ENCODE measurements at places on chromosomes 1 and 21.
A peak's percentile ranks its signal among the peaks of the same experiment; 100 is the strongest.

GRCh38 chr1:197683895-197684553, 91.3 kb downstream of the DENND1B start:
- DNase-seq = peak; percentile 21

DNA sequence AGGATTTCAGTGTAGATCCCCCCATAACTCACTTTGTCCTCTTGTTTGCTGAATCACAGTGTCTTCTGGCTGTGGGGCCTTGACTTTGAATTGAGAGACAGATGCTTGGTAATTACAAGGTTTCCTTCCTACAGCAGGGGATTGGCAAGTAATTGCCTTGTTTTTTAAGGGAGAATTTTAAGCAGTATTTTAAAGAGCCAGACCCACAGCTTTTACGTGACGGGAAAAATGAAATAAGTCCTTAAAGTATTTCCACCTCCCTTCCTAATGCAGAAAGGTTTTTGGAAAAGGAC, 41.0 kb downstream of the PGBD5 start:
- no peak for DNase-seq

DNA sequence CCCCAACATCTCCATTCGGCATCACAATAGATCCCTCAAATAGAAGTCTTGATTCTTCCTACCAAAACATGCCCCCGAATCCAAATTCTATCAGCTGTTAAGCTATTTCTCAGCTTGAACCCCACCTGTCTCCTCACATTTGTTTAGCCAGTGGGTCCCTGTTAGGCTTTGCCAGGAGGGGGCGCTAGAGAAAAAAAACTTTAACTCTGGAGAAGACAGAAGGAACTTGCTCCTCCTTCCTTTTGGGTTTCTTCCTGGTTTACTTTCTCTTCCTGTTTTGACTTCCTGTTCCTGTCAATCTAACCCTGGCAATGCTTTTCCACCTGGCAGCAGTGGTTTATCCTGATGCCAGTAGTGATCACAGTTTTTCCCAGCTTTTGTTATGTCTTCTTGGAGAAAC, 95.6 kb upstream of the KCNK1 start:
- DNase-seq = peak; percentile 60

DNA sequence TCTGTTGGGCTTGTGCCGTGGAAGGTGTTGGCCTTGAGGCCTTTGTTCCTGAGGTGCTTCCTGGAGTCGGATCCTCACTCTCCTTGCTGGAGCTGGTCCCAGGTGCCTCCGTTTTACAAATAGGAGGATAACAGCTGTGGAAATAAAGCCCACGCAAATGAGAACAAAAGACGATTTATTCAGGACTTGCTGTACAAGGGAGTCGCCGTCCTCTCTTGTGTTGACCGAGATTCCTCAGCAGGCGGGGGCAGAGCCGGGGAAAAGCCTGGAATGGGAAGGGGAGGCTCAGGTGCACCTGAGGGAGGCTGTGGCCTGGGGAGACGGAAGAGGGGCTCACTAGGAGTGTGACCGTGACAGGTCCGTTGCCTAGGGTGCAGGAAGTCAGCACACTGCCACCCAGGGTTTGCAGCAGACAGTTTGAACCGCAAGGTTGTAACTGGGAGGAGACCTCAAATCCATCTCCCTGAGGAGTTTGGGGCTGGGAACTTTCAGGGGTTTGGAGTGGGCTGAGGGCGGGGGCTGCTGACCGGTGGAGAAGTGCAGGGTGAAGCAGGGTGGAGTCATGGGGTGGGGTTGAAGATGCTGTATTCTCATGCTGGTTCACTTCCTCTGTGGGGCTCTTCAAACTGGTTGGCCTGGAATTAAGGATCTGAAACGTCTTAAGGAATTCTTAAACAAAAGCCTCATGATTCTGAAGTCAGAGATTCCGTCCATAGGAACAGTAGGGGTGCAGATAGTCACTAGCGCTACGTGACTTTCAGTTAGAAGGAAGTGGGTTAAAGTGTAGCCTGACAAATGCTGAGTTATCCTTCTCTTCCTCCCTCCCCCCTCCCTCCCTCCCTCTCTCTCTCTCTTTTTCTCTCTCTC, 2.6 kb upstream of the CSTB start:
- DNase-seq = no peak

GRCh38 chr1:85502625-85503083, 37.7 kb upstream of the DDAH1 start:
- peak; percentile 64 for DNase-seq

DNA sequence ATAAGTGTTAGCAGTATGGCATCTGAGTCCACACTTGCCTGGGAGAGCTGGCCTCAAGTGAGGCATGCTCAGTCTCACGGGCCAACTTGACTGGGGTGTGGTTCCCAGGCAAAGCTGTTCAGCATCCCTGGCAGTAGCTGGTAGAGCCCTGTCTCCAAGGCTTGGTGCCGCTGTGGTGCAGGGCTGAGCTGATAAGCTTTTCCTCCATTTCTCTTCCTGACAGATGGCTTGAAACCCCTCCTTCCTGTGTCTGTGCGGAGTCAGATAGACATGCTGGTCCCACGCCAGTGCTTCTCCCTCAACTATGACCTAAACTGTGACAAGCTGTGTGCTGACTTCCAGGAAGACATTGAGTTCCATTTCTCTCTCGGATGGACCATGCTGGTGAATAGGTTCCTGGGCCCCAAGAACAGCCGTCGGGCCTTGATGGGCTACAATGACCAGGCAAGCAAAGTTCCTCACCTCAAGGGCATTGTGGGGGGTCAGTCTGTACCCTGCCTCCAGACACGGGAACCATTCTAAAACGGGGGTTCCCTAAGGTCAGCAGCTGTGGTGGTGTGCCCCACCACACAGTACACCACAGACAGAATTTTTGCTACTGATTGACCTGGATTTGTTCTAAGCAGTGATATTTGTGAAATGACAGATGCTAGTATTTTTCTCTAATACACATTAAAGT, 13.7 kb upstream of the MIIP start:
- no peak for DNase-seq

GRCh38 chr1:185376840-185377635, 60.0 kb upstream of the IVNS1ABP start:
- no peak for DNase-seq

DNA sequence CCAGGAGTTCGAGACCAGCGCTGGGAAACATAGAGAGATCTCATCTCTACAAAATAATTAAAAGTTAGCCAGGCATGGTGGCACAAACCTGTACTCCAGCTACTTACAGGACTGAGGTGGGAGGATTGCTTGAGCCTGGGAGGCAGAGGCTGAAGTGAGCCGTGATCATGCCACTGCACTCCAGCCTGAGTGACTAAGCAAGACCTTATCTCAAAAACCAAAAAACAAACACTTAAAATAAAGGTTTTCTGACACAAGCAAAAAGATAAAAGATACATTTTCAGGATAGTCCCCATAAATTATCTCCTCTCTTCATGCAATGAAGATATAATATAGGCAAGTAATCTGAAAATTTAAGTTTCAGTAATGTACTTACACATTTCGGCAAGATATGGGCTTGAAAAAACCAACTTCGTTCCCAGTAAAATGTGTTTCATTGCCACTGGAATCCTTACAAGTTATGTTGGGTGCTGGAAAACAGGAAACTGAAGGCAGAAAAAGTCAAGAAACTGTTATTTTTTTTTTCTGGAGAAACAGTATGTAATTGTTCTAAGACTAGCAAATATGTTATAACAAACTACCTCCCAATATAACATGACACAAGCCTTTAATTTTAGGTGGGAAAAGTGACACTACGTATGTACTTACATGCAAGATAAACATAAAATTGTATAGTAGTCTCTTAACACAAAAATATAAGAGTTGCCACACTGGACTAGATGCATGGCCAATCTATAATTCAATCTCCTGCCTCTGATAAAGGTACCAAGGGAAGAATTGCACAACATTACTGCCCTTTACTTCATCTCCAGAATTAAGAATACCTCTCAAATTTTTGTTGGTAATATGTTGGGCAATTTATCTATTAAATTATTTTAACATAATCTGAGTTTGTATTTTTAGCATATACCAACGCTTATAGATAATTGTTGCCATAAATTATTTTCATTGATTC, 15.7 kb downstream of the TM2D1 start:
- DNase-seq = no peak

GRCh38 chr1:235617808-235618207, 31.8 kb downstream of the GNG4 start:
- DNase-seq = no peak

DNA sequence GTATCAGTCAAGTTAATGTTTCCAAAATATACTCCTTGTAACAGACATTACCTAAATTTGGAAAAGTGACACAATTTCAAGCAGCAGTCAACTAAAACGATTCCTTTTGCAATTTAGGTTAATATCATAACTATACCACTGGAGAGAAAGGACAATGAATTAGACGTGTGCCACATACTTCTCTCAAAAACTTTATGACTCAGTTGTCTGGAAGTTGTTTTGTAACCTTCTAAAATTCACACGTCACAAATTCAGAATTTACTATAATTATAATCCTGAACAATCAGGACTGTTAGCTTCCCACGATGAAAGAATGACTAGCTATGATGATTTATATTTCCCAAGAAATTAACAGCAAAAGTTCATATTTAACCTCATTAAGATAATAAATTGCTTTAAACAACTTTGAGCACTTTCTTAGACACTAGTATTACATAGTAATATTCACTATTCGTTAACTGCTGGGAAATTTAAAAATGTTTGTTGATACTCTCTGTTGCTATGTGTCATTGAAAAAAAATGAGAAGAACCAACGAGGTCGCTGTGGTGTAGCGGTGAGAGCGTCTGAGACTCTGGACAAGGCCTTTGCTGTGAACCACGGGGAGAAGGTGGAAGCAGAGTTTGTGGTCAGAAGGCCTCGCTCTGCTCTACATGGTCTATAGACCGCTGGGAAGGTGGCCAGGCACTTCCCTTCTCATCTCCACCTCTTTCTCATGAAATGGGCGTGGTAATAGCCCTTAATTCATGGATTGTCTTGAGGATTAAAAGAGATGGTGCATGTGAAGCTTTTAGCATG, 27.9 kb upstream of the BATF3 start:
- DNase-seq = no peak

DNA sequence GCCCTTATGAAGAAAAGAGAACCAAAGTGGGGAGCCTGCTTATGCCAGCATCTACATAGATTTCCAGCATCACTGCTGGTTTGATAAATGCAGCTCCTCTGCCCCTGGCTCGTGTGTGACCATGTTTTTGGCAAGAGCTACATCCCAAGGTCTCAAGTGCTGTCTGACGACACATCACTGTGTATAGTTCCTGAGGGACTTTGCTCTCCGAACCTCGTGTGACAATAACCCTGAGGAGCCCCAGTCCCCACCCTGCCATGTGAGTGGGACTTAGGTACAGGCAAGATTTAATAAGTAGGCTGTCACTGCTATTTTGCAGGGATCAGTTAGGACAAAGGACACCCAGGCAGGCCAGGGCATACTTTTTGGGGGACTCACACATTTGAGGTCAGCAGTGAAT, 28.8 kb upstream of the RERE start:
- no peak for DNase-seq

DNA sequence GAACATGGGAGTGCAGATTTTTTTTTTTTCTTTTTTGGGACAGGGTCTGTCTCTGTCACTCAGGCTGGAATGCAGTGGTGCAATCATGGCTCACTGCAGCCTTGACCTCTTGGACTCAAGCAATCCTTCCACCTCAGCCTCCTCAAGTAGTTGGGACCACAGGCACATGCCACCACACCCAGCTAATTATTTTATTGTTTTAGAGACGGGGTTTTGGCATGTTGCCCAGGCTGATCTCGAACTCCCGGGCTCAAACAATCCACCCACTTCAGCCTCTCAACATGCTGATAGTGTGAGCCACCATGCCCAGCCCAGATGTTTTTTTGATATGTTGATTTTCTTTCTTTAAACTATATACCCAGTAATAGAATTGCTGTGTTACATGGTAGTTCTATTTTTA, 57.7 kb downstream of the RGSL1 start:
- DNase-seq = no peak

DNA sequence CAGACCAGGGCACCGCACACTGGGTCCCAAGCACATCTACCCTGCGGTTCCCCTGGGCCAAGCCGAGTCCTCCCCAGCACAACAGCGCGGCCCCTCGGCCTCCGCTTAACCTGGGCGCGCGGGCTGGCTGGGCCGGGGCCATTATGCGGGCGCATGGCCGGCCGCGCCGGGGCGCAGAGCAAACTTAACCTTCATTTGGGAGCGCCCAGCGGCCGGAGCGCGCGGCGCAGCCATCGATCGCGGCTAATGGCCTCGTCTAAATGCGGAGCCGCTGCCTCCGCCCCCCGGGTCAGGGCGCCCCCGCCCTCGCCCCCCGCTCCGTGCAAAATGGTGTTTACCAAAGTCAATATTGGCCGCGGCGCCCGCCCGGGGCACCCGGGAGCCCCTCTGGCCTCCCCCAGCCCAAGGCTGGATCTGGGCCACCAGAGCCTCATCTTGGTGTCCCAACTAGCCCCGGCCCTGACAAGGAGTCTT, 272.1 kb downstream of the TRABD2B start:
- no peak for DNase-seq

GRCh38 chr1:222786121-222786520, 28.7 kb upstream of the DISP1 start:
- no peak for DNase-seq
